RPMI7951 (cell line): ENCODE measurements at places on chromosomes 2 and 18. TPM values are rescaled to one million over a fixed set of nuclear protein-coding genes. Genes with fewer than 3 reads are reported as not detected.

GRCh38 chr2:241863536-241863954 lies 4.9 kb upstream of the PDCD1 start:
- peak; percentile 79 for DNase-seq

DNA sequence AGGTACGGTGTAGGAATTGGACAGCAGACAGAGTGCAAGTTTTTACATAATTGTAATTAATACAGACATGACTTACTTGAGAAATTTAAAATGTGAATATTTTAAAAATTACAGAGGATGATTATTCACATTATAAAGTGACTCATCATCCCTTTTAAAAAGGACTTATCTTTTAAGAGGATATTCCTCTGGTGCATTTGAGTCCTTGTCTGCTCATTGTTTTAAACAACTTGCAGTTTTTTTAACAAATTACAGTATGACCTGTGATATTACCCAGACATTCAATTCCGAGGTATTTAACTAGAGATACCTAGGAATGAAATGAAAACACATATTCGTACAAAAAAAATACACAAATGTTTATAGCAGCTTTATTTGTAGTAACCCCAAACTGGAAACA lies 38.0 kb downstream of the SPTBN1 start:
- no peak for DNase-seq

GRCh38 chr18:12944709-12945108 lies 3.1 kb upstream of the SEH1L start:
- DNase-seq: no peak

- DNase-seq: no peak
Measured at GRCh38 chr2:50591642-50592041, 440.3 kb downstream of the NRXN1 start.

SPATA3 gene
- total RNA-seq: not detected in 2 replicates

GRCh38 chr2:60445684-60446179 lies 107.7 kb downstream of the BCL11A start:
- no peak for DNase-seq

DNA sequence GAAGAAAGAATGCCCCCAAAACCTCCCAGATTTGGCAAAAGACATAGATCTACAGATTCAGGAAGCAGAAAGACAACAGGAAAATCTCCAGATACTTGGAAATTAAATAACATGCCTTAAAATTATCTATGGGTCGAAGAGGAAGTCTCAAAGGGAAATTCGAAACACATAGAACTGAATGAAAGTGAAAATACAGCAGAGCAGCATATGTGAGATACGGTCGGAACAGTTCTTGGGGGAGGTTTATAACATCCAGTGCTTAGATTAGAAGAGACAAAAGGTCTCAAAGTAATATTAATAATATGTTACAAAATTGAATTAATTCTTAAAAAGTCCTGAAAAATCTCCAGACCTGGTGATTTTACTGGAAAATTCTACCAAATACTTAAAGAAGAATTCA lies 14.3 kb downstream of the KCNG2 start:
- no peak for DNase-seq

TMEM131 gene
- 22.6 and 32.4 TPM in 2 replicates for total RNA-seq

SATB2 gene
- 10.9 and 11.8 TPM in 2 replicates for total RNA-seq

DNA sequence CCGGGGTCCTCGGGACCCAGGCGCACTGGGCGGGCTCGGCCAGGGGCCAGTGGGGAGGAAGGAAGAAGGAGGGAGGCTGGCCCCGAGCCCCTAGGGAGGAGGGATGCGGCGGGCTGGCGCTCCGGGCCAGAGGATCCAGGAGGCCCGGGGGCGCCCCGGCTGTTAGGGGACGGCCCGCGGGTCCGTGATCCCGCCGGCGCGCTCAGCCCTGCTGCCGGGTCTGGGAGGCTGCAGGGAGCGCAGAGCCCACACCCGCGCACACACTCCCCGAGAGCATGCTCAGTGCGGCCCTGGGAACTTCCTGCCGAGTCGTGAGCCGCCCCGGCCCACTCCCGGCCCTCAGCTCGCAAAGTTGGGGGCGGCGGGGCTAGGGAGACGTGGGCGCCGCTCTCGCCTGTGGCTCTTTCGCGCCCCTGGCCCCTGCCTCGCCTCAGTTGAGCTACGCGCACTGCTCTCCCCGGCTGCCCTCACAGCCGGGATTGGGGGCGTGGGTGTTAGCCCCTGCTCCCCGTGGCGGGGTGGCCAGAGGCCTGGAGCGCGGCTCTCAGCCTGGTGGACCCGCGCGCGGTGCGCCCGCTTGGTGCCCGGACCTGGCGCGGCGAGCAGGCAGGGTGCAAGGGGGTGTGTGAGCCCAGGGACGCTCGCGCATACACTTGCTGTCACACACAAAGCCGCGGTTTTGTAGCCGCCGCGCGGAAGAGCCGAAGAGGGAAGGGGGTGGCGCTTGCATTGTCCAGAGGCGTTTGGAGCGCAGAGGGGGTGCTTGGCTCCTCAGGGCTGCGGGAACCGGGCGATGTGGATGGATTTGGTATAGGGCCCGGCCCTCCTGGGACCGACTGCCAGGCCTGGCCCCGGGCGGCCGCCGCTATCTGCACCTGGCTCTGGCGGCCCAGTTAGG lies 132.9 kb upstream of the MGAT5 start:
- peak; percentile 68 for DNase-seq

- DNase-seq: no peak
Measured at GRCh38 chr18:28409811-28410210, 232.9 kb upstream of the CDH2 start.

DNA sequence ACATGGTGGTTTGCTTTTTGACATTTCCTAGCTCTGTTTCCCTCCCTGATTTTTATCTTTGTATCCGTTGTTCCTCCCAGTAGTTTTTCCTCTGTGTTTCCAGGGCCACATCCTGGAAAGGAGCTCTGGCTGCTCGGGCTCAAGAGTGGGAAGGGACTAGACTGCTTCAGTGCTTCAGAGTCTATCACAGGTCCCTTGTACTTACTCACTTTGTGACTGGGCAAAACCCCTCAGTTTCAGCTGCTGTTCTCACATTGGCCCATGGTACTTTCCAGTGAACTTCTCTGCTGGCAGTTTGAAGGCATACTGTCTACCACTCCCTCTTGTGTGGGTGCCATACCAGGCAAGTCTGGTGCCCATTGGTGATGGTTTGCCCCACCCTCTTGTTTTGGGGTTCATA lies 7.5 kb upstream of the STAMBP start:
- no peak for DNase-seq

DNA sequence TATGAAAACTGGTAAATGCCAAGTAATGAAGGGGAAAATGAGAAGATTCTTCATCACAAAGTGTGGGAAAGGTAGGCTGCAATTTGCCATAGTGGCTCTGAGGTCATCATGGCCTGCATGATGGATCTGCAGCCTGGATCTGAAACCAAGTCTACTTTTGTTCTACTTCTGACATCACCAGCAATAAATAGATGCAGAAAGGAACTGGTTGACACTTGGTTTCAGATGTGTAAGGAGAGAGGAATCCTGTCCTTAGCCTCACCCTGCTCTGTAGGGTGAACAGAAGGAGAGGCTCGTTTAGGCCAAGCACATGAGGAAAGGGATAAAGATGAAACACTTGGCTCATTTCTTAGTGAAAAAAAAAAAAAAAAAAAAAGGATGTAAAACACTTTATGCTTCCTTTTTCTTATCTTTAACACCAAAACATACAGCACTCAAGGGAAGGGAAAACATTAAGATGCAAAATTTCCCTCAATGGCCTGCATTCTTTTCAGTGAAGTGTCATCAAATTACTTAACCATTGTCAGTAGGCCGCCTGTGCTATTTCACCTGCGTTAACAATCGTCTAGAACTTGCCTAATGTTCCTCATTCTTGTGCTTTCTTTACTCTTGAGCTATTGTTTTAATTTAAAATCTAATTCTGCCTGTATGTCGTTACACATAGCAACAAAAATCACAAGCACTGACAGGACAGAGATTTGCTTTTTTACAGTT lies 3.9 kb downstream of the NEB start:
- DNase-seq: peak; percentile 2

RAB11FIP5 gene
- 13.1 and 15.1 TPM in 2 replicates for total RNA-seq

DNA sequence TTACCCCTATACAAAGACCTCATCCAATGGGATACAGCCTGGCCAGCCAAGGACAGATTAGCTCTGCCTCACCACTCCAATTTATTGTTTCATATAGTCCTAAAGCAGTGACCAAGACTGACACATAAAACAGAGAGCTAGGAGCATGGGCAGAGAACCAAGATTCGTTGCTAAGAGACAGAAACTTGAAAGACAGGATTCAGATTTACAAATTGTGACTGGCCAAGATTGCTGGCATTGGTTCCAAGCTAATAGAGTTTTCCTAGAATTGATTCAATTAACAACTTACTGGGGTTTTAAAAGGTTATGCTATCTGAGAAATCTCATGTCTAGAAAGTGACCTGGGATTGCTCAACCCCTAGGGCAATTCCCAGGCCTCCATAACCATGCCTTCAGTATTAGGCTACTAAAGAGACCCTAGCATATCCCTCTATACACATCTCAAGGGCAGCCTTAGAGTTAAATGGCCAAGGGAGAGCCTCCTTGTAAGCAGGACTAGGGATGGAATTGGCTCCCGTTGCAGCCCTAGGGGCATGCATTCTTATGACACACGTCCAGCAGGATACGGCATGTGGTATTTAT lies 75.6 kb downstream of the ICOS start:
- DNase-seq: peak; percentile 46

BUB1 gene
- 161 and 174 TPM in 2 replicates for total RNA-seq

- DNase-seq: no peak
Measured at GRCh38 chr18:61199171-61199848, 133.9 kb upstream of the CDH20 start.

DNA sequence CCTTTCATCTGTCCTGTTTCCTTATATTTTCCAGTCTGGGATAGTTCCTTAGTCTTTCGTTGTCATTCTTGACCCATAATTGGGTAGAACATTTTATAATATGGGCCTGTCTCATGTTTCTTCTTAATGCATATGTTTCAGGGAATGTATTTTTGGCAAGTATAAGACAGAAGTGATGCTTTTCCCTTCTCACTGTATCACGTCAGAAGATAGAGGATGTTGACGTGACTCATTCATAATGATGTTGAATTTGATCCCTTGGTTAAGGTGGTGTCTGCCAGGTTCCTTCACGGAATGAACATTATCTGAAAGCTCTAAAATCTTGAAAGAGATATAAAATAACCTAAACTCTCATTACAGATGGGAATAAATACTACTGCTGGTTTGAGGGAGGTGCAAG lies 18.8 kb downstream of the CDH7 start:
- DNase-seq: no peak

CEP76 gene
- total RNA-seq: 10.7 and 14.7 TPM in 2 replicates

- peak; percentile 31 for DNase-seq
Measured at GRCh38 chr18:45726603-45727002, 2.6 kb downstream of the SLC14A1 start.

- no peak for DNase-seq
Measured at GRCh38 chr18:11548396-11548795, 61.0 kb upstream of the SLC35G4 start.

GRCh38 chr2:241952816-241953215 lies 83.3 kb downstream of the RTP5 start:
- no peak for DNase-seq

DNA sequence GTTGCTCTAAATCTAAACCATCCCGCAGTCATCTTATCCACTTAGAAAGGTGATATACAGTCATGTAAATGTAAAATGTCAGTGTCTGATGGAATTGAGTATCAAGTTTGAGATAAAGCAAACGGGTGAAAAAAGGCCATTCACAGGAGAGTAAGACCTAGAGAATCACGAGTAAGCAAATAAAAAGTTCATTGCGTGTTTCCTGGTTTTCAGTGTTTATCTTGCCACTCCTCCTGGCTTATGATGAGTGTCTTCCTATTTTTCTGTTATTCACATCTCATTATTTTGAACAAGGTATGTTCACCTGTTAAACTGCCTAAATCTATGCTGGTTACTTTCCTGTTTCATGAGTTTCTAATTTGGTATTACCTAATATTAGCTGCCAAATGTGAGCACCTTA lies 68.8 kb downstream of the ITGA4 start:
- DNase-seq: no peak

DNA sequence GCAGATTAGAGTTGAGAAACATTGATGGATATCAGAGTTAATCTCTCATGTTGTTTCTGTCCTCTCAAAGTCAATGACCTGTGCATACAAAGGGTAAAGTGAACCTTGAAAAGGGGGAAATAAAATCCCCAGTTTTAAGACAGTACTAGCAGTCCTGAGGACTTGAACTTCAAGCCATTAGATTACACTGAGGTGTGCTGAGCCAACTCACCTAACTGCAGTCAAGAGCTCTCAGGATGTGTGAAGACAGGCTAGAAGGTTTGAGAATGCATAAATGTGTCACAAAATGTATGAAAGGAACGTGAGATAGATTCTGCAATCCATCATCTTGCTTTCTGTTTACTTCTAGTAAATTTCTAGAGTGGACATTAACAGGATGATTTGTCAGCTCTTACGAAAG lies 35.5 kb downstream of the DOCK10 start:
- DNase-seq: no peak

DNA sequence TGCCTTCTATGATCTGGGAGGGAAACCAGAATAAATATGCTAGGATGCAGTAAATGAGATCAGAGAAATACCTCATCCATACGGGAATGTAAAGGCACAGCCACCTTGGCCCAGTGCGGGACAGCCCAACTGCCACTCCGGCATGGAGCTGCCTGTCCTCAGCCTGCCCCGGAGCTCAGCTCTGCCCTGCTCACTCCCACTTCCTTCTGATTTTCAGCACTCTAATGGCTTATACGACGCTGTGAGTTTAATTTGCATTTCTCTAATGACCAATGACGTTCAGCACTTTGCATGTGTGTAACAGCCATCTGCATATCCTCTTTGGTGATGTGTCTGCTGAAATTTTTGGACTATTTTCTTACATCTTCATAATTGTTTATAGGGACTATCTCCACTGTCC lies 172.5 kb upstream of the RAB6C start:
- no peak for DNase-seq

- DNase-seq: peak; percentile 22
Measured at GRCh38 chr2:132581991-132582738, 87.8 kb downstream of the LYPD1 start.

DNA sequence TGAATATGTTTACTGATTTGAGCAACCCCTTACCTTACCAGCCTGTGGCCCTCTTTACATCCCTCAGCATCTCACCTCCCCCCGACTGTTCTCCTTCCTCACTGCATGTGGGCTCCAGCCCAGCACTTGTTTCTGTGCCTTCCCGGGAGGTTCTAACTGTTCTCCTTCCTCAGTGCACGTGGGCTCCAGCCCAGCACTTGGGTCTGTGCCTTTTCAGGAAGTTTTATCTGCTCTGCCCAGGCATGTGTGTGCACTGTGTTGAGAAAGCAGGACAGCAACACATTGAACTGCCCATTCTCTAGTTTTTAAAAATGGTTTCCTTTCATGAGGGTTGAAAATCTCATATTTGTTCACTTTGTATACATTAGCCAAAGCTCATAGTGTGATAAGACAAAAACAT lies 158.4 kb downstream of the ATP9B start:
- no peak for DNase-seq

OSR1 gene
- 3.6 and 3.8 TPM in 2 replicates for total RNA-seq

FER1L5 gene
- not detected in 2 replicates for total RNA-seq

DNA sequence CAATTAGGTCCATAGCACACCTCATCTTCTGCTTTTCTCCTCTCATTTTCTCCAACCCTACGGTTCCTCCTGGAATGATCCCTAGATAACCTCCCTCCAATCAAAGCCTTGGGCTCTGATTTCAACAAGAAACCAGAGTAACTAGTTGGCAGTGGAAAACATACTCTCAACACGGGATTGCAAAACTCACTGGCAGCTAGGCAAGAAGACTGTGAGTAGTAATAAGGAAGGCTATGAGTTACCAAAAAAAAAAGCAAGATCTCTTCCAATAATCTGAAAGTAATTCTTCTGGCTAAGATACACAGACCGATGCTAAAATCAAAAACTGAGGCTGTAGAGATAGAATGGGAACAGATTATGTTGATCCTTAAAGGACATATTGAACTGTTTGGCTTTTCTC lies 28.4 kb upstream of the CCDC102B start:
- no peak for DNase-seq
